ENCODE measurements at places on chromosomes 6 and 20.

GRCh38 chr6:35294308-35294945 lies 3.2 kb upstream of the DEF6 start:
- DNase-seq = peak; percentile 31

GRCh38 chr6:167565884-167566599 lies 241.2 kb downstream of the TTLL2 start:
- DNase-seq = no peak

GRCh38 chr20:5508044-5508443 lies 191.3 kb upstream of the PROKR2 start:
- no peak for DNase-seq

DNA sequence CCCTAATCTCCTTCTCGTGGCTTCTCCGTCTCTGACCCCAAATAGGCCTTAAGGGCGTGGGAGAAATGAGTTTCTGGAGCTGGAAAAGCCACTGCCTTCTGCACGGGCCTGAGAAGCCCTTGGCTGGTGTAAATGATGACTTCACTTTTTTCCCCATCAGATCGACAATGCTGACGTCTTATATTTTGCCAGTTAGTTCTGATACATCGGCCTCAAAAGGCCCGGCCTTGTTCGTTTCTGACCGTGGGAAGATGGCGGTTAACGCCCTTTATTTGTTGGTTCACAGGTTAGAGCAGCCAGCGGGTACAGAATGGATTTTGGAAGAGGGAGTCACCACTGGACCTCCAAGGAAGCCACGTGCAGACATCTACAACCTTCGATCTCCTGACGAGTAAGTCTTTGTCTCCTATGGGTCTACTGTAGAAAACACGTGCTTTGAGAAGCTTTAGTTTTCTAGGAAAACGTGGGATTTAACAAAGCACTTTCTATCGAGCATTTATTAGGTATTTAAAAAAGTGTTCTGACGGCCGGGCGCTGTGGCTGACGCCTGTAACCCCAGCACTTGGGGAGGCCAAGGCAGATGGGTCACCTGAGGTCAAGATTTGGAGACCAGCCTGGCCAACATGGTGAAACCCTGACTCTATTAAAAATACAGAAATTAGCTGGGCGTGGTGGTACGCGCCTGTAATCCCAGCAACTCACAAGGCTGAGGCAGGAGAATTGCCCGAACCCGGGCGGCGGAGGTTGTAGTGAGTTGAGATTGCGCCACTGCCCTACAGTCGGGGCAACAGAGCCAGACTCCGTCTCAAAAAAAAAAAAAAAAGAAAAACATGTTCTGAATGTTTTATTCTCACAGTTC lies 1.2 kb upstream of the ZNFX1 start:
- peak; percentile 5 for DNase-seq

GRCh38 chr20:20711413-20711812 lies 1.0 kb downstream of the RALGAPA2 start:
- DNase-seq = no peak

DNA sequence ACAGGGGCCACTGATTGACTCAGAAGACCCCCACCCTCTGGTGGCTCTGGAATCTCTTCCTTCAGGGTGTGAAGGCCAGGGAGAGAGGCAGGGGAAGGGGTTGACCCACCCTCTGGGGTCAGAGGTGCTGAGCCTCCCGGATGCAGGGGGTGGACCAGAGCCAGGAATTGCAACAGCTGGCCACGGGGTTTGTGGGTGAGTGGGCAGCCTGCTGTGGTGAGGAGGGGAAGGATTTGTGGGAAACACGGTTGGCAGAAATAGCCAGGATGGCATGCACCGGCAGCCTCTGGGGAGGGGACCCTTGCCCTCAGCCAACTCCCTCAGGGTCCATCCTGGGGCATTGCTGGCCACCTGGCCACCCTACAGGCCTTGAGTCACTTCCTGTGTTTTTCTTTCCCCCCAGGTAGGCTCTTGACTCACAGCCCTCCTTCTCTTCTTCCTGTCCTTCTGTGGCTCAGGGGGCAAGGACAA lies 92.8 kb downstream of the MRPL14 start:
- no peak for DNase-seq

GRCh38 chr6:42411406-42411805 lies 40.3 kb downstream of the TRERF1 start:
- no peak for DNase-seq

DNA sequence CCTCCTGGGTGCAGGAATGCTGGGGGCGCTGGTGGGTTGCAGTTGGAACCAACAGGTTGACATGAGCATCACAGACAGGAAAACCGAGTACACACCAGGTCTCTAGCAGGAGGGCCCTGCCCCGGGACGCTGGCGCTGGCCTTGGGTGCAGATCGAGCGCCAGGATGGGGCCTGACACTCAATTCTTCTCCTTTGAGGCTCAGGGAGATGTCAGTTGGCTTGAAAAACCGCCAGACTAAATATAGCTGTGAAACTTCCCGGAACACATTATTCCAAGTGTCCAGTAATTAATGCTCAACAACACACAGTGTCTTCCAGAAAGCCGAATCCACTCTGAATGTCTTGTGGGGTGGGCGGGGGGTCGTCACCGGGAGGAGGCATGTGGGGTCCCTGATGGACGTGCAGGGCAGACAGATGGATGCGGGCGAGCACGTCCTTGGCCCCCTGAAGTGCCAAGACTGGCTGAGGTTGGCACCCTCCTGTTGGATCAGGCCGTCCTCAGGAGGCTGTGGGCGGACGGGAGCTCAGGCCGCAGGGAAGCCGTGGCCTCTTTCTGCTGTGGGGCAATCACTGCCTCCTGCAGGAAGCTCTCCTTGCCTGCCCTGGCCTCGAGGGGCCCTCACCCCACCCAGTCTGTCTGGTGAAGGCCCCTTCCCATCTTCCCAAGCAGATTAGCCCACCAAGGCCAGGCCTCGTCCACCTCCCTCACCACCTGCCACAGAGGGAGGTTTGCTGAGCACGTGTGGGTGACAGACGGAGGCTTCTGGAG lies 19.4 kb upstream of the GATA5 start:
- no peak for DNase-seq

All from endothelial cell (in vitro differentiated cells).